HT1080 (cell line): ENCODE measurements at places on chromosomes 7 and 10.
A peak's percentile ranks its signal among the peaks of the same experiment; 100 is the strongest.

DNA sequence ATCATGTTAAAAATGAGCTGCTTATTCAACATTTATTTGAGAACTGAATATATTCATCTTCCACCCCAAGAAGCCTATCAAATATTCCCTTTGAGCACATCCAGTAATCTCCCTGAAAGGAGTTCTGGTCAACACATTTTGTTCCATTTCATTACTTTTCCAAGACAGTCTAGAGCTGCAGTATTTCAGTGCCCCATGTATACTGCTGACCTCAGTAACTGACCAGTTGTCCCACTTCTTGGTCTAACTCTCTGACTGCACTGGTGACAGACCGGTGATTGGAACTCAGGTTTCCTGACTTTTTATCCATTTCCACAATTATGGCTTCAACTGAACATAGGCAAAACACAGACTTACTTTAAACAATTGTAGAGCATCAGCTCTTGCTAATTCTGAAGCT is 206.8 kb upstream of the NPSR1 start:
- DNase-seq, result no peak

DNA sequence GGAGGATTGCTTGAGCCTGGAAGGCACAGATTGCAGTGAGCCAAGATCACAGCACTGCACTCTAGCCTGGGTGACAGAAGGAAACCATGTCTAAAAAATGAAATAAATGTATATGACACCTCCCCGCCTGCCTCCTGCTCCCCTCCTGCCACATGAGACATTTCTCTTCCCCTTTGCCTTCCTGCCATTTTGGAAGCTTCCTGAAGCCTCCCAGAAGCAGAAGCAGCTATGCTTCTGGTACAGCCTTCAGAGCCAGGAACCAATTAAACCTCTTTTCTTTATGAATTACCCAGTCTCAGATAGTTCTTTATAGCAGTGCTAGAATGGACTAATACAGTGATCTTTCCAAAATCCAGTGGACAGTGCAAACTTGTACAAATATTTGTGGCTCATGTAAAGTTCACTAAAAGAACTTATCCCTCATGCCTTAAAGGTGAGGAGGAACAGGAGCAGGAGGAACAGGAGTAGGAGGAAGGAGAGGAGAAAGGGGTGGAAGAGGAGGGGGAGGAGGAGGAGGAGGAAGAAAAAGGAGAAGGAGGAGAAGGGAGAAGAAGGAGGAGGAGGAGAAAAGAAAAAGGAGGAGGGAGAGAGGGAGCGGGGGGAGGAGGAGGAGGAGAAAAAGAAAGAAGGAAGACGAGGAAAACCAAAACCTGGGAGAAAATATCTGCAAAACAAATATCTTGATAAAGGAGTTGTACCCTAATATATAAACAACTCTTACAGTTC is 2.8 kb upstream of the ABI1 start:
- no peak for DNase-seq

DNA sequence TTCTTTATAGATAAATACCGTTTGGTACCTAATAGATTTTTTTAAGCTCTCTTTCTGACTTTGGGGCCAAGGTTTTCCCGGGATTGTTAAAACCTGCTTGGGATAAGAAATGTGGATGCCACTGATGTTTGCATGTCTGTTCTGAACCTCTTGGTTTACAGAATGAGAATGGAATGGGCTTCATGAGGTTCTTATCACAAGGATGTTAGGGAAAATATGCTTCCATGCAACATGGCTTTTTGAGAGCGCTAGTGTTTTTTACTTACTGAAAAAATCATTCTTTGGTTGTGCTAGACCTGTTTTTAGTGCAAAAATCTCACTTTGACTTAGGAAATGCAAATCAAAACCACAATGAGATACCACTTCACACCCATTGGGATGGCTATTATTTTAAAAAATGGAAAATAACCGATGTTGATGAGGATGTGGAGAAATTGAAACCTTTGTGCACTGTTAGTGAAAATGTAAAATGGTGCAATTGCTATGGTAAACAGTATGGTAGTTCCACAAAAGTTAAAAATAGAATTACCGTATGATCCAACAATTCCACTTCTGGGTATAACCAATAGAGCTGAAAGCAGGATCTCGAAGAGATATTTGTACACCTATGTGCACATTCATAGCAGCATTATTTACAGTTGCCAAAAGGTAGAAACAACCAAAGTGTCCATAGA is 38.9 kb downstream of the TSPAN14 start:
- DNase-seq, result no peak

DNA sequence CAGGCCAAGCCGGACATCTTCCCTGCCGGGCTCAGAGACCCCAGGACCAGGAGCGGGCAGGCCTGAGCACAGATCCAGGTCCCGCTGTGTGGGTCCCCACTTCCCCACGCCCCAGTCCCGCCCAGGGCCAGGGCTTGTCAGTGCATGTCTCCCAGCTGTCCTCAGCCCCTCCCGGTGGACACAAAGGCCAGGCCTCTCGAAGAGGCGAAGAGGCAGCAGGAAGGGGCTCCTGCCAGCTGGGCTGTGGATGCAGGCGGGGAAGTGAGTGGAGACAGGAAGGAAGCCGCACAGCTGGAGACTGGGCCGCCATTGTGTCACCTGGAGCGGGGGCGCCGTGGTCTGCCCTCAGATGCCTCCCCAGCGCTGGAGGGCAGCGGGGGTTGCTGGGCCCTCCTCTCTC is 4.8 kb downstream of the GRIFIN start:
- DNase-seq, result peak; percentile 54

DNA sequence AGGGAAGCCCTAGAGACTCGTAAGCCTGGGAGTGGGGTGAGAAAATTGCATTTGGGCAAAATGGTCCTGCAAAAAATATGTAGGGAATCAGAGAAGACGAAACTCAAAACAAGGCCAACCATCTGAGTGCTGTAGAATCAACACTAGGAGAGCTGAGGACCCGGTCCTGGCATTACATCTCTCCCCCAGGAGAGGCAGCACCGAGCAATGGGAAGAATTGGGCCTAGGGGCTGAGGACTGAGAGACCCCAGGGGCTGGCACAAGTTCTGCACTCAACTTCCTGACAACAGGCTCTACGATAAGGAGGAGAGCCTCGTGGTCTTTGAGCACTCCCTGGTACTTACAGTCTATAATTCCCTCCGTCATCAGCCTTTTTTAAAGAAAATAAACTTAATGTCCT is 47.6 kb downstream of the BPGM start:
- DNase-seq, result no peak

- no peak for DNase-seq
These were observed 4.6 kb upstream of the GDF10 start for GRCh38 chr10:47295411-47295810.

DNA sequence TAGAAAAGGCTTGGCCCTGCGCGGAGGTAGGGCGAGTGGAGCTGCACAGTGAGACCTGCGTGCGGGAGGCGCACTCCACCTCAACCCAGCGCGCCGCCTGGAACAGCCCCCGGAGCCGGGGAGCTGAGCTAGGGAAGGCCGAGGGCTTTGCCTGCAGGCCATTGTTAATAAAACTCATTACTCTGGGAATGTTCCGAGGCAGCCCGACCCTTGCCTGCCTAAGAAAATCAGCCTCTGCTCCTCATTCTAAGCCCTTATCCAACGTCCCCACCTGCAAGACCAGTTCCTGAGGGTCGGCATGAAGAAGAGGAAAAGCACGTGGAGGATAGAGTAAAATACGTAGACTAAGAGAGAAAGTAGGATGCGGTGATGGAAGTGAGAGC is 55.3 kb downstream of the C7orf25 start:
- DNase-seq, result no peak

GRCh38 chr7:101494602-101495329 is 132.1 kb downstream of the COL26A1 start:
- no peak for DNase-seq

GRCh38 chr10:96720422-96721206 is at the start of gene PIK3AP1:
Gene PIK3AP1, minus strand, starts transcription at chr10:96720514. Its CDS starts 120 bp downstream, at chr10:96720394.
- DNase-seq, result no peak

DNA sequence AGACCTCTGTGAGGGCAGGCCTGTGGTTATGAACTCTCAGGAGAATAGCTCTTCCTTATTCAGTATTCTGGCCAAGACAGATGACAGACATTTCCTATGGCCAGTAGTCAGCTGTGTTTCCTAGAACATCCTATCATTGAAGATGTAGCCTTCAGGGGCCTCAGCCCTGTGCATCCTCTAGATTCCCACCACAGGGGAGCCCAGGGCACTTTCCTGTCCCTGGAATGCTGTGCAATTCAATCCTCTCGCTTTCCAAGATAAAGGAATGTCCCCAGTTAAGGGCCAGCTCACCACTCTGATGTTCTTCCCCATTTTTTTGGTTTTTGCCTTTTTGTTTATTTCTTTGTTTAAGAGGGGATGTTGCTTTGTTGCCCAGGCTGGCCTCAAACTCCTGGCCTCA is 578.8 kb upstream of the C7orf33 start:
- no peak for DNase-seq

DNA sequence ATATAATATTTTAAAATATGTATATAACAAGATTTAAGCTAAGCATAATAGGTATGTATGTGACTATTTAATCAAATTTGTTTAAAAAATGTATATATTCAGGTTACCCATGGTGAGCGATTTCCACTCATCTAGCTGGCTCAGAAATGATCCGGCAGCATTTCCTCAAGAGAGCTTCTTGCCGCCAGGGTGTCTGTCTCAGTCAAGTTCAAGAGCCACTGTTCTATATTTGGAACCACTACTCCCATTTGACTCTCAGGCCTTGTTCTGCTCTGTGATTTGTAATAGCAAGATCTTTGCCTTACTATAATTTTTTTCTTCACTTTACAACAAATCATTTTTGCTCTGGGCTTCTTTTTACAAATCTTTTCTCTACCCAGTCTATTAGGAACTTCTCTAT is 48.7 kb upstream of the CNTNAP2 start:
- no peak for DNase-seq

DNA sequence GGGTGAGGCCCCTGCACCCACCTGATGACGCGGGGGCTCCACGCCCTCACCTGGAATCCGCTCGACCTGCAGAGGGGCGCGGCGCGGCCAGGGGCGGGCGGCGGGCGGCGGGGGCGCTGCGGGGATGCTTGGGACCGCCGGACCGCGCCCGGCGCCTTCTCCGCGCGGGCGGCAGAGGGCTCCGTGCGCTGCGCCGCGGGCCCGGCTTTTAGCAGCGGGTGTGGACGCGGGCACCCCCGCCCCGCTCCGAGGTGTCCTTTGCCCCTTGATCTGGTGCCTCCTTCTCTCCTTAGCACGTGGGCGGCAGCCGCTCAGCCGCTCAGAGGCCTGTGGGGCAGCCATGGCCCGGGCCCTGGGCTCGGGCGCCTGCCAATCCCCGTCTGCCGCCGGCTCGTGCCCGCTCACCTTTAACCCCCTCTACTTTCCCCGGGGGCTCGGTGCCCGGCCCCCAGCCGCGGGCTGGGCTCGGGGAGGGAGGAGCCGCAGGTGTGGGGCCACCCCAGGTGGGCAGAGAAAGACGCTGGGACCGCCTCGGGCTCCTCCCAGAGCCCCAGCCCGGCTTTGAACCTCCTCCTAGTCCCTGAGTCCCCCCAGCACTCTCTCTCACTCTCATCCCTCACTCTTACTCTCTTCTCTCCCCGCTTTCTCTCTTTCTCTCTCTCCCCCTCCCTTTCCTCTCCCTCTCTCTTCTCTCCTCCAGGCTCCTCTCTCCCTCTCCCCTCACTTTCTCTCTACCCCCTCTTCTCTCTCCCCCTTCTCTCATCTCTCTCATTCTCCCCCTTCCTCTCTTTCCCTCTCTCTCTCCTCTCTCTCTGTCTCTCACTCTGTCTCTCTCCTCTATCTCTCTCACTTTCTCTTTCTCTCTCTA is 19.7 kb upstream of the VPS37D start:
- no peak for DNase-seq

- peak; percentile 36 for DNase-seq
These were observed 51.4 kb downstream of the C10orf67 start for GRCh38 chr10:23293145-23293724.

DNA sequence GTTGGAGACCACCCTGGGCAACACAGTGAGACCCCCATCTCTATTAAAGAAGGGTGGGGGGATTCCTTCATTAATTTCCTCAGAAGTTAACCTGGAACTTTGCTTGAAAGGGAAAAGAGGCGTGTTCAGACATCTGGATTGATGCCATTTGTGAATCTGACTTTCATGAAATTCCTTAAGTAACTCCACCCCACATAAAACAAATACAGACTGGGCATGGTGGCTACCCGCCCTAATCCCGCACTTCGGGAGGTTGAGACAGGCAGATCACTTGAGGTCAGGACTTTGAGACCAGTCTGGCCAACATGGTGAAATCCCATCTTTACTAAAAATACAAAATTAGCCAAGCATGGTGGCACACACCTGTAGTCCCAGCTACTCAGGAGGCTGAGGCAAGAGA is 75.0 kb downstream of the EEPD1 start:
- DNase-seq, result no peak

- no peak for DNase-seq
These were observed 59.1 kb downstream of the ELFN1 start for GRCh38 chr7:1729183-1729582.

GRCh38 chr10:70493660-70494234 is 15.2 kb downstream of the PALD1 start:
- no peak for DNase-seq

- no peak for DNase-seq
These were observed 30.3 kb downstream of the ARL5B start for GRCh38 chr10:18689498-18689897.

DNA sequence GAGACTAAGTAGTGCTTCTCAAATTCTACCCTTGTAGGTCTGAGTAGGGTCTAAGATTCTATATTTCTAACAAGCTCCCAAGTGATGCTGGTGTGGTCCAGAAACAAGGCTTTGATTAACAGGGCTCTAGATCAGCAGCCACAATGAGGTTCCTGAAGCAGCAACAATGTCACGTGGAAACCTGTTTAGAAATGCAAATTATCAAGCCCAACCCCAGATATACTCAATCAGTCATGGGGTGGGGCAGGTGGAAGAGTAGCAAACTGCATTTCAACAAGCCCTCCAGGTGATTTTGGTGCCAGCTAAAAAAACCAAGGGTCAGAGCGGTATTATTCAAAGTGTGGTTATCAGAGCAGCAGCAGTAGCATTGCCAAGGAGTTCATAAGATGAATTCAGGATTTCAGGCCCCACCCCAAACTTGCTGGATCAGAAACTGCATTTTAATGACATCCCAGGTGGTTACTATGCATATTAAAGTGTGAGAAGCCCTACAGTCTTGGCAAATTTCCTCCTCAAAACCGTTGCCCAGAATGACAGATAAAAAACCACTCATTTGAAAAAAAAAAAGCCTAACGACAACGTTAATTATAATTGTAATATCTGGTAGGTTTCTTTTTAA is 199.2 kb downstream of the AHR start:
- DNase-seq, result no peak

DNA sequence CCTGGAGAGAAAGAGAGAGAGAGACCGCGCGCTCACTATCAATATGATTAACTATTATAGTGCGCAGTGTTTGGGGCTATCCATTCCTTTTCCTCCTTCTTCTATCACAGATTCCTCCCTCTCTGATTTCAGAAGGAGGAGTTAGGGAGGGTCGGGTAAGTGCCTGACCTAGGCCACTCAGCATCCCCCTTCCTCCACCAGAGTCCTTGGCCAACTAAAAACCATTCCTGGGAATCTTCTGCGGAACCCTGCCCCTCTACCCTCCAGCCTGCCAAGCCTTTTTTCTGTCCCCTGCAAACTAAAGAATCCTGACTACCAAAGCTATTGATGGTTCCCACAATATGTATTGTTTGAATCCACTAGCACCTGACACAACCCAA is 256.2 kb upstream of the NFE2L3 start:
- no peak for DNase-seq
